Activated naive CD4-positive, alpha-beta T cell treated with anti-CD3 and anti-CD28 coated beads, Interleukin-2, amount 50 U/mL, for 16 hours (primary cell): ENCODE measurements at places on chromosomes 6 and 20.

DNA sequence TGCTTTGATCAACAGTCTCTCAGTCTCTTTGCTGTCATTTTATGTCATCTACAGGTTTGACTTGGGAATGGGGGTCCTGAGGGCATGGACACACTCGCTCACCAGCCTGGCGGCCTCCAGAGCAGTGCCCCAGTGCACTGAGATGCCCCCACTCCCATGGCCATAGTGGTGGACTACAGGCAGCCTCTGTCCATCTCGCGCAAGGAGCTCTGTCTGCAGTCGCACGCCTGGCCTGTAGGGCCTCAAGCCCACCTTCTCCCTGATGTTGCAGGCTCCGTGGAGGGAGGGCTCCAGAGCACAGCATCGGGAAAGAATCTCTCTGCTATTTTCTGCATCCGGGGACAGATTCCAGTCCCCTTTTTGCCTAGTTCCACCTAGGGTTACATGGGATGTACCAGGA lies 22.6 kb downstream of the DDO start:
- DNase-seq = no peak

- no peak for DNase-seq
These were observed 26.4 kb upstream of the ADGRG6 start for GRCh38 chr6:142275236-142276006.

- no peak for DNase-seq
These were observed 64.3 kb upstream of the CD93 start for GRCh38 chr20:23150304-23151007.

- no peak for DNase-seq
These were observed 71.2 kb downstream of the LY86 start for GRCh38 chr6:6659600-6660327.

GRCh38 chr6:108763931-108764579 lies 84.2 kb upstream of the ARMC2 start:
- no peak for DNase-seq

DNA sequence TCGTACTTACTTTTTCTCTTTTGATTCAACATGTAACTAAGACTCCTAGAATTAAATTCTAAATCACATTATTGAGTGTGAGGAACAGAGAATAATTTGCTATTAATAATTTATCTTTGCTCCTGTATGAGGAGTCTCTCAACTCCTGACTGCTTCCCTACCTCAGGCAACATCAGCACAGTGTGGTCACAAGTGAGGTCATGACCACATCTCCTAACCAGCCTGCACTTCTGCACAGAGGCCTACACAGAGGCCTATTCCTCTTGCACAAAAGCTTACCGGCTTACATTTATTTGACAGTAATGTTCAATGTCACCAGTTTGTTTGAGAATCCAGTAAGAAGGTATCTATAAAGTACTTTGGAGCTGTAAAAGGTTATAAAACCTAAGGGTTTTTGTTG lies 637.4 kb upstream of the MARCKS start:
- DNase-seq = no peak

DNA sequence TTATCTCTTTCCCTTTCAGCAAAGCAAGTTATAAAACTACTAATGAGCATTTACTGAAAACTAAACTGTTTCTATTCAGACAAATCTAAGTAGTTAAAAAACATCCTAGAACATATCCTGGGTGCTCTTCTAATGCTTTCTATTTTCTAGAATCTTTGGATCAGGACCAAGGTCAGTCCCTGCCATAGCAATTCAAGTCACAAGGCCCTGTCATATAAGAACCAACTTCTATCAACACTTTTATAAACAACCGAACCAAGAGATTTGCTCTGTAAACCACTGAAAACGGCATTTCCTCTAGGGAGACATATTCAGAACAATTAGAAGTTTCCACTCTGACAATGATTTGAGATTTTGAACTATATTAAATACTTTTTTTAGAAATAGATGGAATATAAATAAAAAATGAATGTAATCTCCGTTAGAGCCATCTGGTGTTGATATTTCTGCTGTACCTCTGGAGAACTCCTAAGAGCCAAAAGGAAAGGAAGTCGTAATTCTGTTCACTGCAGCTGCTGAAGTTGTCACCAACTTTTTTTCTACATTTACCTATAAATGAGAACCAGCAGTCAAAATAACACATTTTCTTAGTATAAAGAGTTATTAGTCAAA lies 51.4 kb upstream of the LGSN start:
- no peak for DNase-seq

GRCh38 chr20:5039255-5039657 lies 37.9 kb upstream of the SLC23A2 start:
- no peak for DNase-seq

GRCh38 chr20:57650266-57650665 lies 30.0 kb upstream of the ZBP1 start:
- DNase-seq = no peak

DNA sequence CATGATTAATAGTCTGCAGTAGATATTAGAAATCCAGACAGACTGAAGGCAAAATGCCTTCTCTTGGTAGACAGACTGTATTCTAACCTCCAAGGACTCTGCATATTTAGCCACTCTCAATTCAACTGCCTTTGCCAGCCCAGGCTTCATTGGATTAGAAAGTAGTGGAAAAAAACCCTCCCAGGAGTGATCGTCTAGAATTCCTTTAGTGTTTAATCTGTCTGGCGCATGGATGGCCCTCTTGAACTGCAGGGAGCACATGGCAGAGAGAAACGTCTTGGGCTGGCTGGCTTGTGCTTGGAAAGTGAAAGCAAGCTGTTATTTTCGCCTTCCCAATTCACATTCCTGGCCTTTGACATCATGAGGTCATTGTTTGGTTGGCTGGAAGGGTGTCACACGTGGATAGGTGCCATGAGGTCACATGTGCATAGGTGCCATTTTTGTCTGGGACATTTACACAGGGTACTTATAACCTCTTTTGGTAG lies 30.9 kb upstream of the NEDD9 start:
- no peak for DNase-seq

DNA sequence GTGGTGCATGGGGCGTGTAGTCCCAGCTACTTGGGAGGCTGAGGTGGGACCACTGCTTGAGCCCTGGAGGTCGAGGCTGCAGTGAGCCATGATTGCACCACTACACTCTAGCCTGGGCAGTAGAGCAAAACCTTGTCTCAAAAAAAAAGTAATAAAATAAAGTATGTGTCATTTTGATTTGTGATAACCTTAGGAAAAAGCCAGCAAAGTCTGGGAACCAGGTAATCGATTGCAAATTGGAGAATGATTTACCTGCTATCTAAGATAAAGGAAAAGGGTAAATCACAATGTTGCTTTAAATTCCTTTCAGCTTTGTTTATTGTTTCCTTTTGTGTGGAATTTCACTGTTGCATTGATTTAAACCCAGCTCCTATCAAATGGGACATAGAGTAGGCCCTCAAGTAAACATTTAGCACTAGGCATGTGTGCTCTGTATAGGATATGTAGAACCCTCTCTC lies 59.0 kb downstream of the SGK1 start:
- DNase-seq = no peak

GRCh38 chr6:109743739-109744138 lies 52.6 kb downstream of the FIG4 start:
- no peak for DNase-seq

DNA sequence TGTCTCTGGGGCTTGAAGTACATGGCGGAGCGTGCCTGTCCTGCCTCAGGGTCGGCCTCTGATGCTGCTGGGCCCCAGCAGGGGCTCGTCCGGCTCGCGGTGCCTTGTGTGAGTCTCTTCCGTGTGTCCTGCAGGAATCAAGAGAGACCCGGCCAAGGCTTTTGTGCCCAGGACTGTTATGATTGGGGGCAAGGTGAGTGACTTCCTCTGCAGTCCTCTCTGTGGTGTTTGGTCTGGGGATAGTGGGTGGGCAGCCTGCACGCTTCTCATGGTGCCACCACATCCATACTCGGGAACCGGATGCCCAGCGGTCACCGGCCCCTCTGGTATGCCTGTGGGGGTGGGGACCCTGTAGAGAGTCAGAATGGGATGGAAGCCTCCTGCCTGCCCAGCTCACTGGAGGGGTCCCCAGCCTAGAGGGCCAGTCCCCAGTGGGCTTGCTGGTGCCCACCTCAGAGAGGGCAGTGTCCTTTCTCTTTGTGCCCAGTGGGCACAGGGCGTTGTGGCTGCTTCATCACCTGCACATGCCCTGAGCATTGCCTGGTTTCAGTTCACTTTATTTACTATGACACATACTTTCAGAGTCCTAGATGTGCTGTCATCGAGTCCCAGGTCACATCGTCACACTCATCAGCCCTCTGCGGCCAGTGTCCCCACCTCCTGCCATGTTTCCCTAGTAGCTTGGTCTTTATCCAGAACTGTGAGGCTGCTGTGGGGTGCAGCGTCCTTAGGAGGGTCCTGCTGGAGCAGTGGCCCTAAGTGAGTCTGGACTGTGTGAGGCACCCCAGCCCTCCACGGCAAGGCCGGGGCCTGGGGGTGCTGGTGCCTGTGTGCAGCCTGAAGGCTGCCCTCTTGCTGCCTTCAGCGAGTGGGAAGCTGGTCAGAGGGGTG lies 40.7 kb downstream of the PYGB start:
- DNase-seq = peak; percentile 4

DNA sequence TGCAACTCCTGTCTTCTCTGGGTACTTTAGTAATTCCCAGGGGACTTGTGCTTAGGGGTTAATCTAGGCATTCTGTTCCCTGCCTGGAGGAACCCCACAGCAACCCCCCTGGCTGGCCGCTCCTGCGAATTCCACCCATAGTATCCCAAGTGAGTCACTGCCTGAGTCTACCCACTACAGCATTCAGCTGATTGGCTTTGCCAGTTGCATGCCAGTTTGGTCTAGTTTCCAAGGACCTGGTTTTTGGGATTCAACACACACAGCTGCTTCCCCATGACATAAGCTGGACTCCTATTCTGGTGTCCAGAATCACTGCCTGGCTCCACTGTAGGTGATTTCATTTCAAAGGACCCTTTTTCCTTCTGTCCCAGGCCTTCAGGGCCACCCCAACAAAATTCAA lies 40.3 kb downstream of the PLCG1 start:
- DNase-seq = no peak

- DNase-seq = no peak
These were observed 1515.1 kb downstream of the HACE1 start for GRCh38 chr6:103344554-103345163.

DNA sequence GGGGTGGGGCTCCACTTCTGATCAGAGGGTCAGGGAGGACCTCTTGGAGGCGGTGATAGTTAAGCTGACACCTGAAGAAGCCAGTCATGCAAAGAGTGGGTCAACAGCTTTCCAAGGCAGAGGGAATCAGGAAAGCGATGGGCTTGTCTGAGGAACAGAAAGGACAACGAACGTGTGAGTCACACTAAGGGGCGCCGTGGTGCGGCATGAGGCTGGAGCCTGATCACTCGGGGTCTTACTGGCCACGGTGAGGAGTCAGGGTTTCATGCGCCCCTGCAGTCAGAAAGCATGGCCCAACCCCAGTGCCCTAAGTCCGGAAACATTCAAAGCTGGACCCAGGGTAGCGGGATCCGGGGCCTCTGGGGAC lies 50.6 kb upstream of the SLC32A1 start:
- DNase-seq = no peak

- no peak for DNase-seq
These were observed 4.8 kb downstream of the SALL4 start for GRCh38 chr20:51797357-51798025.

DNA sequence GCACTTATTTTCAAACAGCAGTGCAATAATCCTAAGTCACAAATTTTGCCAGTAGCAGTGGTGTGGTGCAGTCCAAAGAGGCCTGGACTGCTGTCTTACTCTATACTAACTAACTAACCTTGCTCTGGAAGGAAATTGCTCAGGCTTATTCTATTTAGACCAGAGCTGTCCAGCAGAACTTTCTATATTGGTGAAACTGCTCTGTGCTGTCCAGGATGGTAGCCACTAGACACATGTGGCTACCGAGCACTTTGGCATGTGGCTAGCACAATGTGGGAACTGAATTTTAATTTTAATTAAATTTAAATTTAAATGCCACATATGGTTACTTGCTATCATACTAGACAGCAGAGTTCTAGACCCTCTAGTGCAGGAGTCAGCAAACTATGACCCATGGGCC lies 27.1 kb upstream of the FBXO9 start:
- no peak for DNase-seq

DNA sequence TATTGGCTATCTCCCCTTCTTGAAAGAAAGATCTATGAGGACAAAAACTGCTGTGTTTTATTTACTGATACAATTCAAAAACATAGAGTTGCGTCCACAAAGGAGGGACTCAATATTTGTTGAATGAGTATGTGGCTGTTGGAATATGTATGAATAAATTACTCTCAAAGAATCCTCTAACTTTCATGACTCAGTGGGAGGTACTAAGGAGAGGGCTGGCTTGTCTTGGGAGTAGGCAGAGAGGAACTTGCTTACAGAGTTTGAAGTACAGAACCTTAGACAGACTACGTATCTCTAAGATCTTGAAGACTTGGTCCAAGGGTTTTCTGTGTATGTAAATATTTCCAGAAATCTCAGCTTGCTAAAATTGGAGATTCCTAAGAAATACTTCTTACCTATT lies 504.0 kb upstream of the PTCHD4 start:
- DNase-seq = no peak

DNA sequence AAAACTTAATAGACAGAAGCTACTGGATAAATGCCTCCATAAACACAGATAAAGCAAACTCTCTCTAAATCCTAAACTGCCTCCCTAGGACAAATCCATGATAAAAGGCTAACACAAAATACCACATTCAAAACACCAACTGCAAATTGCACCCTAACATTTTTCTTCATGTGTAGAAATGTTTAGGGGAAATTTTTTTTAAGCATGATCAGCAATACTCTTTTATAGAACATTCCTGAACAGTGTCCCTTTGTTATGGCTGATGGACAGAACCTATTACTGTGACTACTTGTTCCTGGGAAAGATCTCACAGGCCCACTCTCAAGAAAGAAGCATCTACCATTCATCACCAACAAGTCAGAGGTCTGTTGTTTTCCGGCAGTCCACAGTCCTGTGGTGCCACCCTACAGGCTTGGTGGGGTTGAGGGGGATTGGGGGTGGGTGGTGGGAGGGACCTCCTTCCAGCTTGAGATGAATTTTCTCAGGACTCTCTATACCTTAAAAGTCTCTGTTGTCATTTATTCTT lies 64.5 kb downstream of the DTNBP1 start:
- no peak for DNase-seq

DNA sequence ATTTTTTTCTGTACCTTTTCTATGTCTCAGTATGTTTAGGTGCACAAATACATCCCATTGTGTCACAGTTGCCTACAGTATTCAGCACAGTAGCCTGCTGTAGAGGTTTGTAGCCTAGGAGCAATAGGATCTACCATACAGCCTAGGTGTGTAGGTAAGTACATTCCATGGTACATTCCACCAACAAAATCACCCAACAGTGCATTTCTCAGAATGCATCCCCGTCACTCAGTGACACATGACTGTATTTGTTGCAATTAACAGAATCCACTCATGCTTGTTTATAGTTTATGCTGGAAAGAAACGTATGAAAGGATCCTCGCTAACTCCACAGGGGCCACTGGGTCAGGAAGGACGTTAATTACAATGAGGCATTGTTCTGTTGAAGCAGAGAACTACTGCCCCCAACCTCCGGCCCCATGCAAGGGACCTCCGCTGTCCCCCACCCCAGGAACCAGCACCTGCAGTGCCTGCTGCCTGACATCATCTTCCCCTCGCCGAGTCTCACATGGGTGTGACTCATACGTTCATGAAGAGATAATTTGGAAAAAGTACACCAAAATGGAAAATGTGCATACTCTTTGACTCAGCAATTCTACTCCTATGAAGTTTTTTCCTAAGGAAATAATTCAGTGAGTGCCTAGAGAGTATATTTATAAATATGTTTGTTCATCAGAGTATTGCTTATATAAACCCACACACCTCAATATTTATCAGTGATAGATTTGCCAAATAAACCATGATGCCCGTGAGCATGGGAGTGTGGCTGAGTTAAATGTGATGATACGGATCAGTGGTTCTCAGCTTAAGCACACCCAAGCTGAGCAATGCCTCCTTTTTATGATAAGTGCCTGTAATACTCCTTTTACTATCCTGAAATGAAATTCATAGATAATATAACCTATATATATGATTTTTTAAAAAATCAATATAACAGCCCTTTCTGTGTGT lies 156.4 kb upstream of the ECI2 start:
- no peak for DNase-seq
